ENCODE measurements at places on chromosomes 7 and 10.
A peak's percentile ranks its signal among the peaks of the same experiment; 100 is the strongest.

DNA sequence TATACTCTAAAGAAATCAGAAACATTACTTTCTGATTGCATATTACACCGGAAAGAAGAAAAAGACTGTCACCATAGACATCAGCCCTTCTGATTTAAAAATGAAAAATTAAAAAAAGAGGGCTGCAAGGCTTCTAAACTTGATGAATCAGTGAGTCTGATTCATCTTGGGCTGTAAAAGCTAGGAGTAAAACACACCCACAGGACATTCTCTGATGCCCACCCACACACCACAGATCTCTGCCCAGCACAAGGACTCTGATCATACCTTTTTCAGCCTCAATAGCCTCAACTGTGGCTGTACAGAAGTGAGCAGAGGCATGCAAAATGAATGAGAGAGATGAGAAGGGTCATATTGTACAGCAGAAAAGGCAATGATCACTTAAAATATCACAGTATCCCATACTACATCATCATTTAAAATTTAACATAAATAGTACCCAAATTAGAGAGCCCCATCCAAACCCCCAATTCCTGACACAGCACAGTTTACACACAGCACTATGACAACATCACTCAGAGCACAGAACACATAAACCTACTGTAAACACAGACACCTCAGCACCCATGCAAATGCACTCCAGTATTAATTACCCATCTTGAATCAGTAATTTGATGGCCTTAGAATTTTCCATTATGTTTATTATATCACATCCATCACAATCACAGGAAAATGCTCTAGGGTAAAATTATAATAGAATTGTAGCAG is 6.4 kb upstream of the MSS51 start:
- no peak for DNase-seq

DNA sequence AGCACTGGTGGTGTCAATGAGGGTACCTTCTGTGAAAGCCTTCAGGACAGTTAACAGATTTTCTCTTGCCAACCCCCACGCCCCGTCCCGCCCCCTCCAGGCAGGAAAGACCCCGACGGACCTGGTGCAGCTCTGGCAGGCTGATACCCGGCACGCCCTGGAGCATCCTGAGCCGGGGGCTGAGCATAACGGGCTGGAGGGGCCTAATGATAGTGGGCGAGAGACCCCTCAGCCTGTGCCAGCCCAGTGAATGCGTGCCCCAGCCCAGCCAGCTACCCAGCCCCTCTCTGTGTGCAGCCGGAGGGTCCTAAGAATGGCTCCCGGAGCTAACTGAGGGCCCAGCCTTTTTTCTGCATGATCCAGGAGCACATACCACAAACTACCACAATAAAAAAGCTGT is 713 bp upstream of the HOGA1 start:
- DNase-seq, result no peak

GRCh38 chr7:154373956-154374355 is 321.8 kb downstream of the DPP6 start:
- no peak for DNase-seq

DNA sequence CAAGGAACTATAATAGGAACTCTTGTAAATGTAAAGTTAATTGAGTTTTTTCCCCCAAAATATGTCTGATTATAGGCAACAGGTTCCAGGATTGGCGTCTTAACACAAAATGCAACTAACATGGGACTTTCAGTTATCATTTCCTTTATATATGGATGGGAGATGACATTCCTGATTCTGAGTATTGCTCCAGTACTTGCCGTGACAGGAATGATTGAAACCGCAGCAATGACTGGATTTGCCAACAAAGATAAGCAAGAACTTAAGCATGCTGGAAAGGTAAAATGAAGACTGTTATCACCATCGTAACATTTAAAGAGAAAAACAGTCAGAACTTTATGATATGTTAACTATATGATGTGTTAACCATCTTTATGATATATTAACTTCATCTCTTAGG is 63.7 kb downstream of the SP8 start:
- DNase-seq, result no peak

- DNase-seq, result no peak
These were observed 739.4 kb upstream of the IGFBP3 start for GRCh38 chr7:46660402-46660980.

DNA sequence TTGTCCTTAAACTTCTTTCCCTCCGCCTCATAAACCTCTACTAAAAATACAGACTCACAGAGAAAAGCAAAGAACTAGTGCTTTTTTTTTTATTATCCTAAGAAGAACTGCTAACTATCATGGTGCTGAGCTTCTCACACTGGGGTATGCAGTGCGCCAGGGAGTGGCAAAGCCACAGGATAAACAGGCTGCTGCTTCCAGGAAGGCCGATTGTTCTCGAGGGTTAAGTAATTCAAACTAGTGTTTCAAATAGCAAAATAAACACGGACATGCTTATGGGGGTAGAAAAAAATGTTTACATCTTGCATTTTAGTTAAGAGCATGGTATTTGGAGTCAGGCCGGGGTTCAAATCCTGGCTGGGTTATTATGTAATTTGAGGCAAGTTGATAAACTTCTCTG is 157.0 kb downstream of the TAX1BP1 start:
- no peak for DNase-seq

GRCh38 chr7:47328392-47329319 is 253.3 kb downstream of the TNS3 start:
- no peak for DNase-seq

DNA sequence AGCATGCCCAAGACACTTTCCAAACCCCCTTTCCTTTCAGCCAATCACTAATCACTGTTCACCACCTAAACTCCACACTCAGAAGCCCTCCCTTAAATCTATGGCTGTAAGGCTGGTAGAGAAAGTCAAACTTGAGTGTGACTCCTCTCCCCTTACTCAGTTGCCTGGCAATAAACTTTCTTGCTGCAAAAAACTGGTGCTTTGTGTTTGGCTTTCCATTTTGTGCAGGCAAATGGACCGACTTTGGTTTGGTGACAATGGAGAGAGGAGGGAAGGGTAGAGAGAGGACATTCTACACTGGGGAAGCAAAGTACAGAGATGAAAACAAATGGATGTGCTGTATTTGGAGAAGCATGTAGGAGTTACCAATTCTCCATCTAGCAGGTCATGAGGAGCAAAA is 84.9 kb downstream of the SLC25A13 start:
- DNase-seq, result no peak

- no peak for DNase-seq
These were observed 9.0 kb upstream of the TACR2 start for GRCh38 chr10:69425511-69426298.

- no peak for DNase-seq
These were observed 35.6 kb downstream of the SP4 start for GRCh38 chr7:21463524-21463923.

DNA sequence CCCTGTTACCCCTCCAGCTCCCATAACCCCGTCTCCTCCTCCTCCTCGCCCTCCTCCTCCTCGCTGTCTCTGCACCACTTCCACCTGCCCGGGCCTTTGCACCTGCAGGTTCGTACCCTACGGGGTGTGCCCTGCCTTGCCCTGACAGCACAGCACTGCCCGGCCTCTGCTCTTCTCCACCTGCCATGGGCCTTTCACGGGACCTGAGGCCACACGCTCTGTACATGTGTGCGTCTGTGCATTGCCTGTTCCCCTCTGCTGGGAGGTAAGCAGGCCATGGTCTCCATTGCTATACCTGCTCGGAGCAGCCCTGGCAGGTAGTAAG is 40.0 kb downstream of the MICALL2 start:
- DNase-seq, result no peak

DNA sequence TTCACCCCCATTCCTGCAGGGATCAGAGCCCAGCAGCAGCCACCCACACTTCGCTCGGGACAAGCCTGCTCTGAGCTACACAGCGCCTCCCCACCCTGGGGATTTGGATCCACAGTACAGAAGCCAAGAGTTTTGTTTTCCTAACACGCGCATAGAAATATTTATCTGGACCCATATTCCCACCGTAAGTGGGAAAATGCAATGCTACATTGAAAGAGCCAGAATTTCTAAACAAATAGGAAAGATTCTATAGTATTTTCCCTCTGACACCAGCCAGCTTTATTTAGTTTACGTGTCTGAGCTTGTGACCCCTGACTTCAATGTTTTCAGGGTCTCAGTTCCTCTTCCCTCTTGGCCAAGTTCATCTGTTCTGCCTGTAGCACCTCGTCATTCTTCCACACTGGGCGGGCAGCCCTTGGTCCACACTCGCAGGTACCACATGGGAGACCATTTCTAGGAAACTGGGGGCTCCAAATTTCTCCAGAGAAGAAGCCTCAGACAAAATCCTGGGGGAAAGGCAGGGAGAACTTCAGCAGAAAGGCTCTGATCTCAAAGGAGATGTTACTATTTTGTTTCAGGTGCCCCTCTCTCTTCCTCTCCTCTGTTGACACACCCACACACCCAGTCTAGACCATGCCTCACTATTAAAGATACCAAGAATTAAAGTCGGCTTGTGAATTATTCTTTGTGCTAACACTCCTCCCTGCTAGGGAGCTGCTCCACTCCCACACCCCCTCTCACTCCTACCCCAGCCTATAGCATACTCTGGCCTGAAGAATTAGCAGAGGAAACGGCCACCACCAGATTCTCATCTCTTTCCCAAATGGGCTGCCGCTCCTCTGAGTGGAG is 116.0 kb upstream of the PCGF5 start:
- no peak for DNase-seq

- DNase-seq, result no peak
These were observed 240.7 kb upstream of the MBL2 start for GRCh38 chr10:53013201-53013810.

DNA sequence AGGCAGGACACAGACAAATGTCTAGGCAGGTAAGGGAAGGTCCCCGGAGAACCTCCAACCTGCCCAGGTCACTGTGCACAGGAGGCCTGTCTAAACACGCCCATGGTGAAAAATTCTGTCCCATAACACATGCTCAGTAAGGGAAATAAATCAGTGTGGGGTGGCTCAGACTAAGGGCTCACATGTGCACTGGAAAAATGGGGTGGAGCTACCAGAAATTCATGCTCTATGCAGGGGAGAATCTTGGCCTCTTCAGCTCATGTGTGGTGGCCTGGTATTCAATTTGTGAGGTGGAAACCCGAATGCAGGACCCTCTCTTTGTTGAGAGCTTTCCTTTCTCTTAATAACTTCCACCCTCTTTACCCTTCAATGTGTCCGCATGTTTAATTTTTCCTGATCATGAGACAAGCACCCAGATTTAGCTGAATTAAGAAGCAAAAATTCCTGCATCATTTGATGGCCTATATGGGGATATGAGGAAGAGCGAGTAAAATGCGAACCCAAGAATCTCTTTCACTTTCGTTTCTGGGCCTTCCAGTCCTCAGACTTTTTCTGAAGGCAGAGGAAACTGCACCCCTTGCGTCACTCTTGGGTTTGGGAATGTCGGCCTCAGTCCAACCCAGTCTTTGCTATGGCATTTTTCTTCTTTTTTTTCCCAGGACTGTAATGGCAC is 163.2 kb downstream of the DGKB start:
- no peak for DNase-seq

GRCh38 chr7:142969183-142969582 is 7.0 kb upstream of the KEL start:
- DNase-seq, result no peak

DNA sequence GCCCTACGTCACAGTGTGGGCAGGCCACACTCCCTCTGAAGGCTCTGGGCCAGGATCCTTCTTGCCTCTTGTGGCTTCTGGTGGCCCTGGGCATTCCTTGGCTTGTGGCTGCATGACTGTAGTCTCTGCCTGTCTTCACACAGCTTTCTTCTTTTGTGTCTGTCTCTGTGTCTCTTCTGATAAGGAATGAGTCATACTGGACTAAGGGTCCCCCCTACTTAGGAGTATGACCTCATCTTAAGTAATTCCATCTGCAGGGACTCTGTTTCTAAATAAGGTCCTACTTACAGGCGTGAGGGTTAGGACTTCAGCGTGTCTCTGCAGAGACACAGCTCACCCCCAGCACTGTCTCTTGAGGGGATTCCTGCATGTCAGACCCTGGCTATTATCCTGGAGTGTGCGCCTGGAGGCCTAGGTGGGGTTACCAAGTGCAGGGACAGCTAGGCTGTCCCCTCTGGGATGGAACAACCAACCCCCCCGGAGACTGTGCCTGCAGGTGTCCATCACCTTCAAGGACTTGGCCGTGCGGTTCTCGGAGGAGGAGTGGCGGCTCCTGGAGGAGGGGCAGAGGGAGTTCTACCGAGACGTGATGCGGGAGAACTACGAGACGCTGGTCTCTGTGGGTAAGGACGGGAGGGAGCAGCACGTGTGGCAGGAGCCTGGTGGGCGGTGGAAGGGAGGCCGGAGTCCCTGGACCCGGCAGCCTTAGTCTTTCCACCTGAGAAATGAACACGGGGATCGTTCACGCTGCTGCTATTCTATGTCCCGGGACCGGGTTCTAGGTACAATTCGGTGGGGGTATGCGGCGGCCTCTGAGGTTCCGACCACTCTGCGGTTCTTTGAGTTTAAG is 54.1 kb downstream of the ZNF467 start:
- no peak for DNase-seq

DNA sequence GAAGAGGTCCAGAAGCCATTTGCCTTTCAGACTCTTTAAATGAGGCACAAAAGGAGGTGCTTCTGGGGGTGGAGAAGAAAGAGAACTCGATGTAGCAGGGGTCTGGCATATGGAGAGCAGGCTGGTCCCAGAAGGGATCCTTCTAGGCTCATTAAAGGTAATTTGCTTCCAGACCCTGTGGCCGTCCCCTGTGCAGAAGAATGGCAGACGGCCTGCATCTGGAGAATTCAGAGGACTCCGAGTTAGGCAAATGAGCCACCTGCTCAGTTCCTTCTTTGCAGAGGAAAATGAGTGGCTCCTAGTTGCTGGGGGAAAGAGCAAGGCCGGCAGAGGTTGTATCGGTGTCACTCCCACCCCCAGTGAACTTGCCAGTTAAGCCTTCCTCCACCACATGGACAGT is 73.8 kb upstream of the FAM180A start:
- DNase-seq, result peak; percentile 48

- peak; percentile 95 for DNase-seq
These were observed 29.6 kb downstream of the FGFBP3 start for GRCh38 chr10:91879515-91880170.

GRCh38 chr7:135129579-135129978 is 18.3 kb upstream of the TMEM140 start:
- no peak for DNase-seq

DNA sequence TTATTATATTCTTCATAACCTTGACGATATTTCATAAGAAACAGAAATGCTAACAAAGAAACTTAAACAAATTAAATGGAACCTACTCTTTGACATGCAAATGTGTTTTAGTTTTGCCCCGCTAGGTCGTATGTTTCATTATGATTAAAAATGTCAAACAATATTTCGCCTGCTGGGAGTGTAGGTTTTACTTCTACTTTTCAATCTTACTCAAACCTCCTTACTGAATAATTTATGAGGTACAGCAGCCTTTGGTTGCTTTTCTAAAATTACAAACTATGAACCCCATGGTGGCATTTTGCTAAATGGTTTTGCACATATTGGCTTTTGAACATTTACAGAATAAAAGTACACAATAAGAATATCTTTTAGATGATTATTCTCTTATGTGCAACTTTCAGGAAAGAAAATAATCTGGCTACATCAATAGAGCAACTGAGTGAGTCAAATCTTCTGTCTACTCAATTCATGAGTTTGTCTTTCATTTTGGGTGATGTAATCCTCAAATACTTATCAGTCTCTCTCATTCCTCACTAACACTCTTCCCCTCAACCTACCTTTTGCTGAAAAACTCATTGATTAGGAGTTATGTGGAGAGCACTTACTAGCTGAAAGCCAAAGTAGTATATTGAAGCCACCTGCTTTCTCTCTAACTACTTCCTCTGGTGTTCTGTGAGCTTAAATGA is 1226.4 kb downstream of the XPNPEP1 start:
- DNase-seq, result no peak
